Large intestine (tissue), 12 donors: ENCODE measurements at places on chromosomes 12 and 14. TPM values are rescaled to one million over a fixed set of nuclear protein-coding genes. Genes with fewer than 3 reads are reported as not detected.

DNA sequence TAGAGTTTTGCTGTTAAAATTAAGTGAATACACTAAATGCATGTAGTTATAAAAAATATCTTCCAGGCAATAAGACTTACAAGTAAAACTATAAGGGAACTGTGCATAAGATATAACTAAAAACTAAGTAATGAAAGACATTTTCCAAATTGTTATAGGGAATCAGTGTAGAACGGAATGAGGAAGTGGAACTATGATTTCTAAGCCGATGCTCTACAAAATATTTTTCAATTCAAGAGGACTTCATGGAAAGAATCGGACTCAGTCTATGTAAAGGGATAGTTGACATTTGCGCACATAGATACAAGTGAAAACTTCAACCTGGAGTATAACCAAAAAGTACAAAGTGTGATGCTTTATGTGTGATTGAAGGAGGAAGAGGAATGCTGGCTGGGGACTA lies 40.1 kb upstream of the KIF21A start:
- DNase-seq: no peak

GRCh38 chr12:49529414-49529813 lies 9.4 kb upstream of the KCNH3 start:
- DNase-seq: no peak

Gene SBNO1
- polyA plus RNA-seq: 18.8 TPM

Gene AQP6
- 0.49 TPM for polyA plus RNA-seq

- no peak for DNase-seq
Observed at GRCh38 chr12:74535536-74535935, 2.1 kb upstream of the ATXN7L3B start.

DNA sequence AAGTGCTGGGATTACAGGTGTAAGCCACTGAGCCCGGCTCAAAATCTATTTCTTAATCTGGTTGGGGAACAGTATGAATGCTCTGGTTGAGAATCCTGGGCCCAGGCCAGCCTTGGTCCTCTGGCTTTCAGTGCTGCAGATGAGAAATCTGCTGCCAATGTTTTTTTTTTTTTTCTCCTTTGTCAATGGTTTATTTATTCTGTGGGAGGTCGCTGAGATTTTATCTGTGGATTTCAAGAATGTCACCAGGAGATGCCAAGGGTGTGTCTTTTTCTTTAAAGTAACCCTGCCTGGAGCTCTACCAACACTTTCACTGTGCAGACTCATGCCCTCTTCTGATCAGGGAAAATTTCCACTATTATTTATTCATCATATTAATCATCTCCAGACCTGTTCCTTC lies 3.6 kb downstream of the SLC25A29 start:
- DNase-seq: no peak

DNA sequence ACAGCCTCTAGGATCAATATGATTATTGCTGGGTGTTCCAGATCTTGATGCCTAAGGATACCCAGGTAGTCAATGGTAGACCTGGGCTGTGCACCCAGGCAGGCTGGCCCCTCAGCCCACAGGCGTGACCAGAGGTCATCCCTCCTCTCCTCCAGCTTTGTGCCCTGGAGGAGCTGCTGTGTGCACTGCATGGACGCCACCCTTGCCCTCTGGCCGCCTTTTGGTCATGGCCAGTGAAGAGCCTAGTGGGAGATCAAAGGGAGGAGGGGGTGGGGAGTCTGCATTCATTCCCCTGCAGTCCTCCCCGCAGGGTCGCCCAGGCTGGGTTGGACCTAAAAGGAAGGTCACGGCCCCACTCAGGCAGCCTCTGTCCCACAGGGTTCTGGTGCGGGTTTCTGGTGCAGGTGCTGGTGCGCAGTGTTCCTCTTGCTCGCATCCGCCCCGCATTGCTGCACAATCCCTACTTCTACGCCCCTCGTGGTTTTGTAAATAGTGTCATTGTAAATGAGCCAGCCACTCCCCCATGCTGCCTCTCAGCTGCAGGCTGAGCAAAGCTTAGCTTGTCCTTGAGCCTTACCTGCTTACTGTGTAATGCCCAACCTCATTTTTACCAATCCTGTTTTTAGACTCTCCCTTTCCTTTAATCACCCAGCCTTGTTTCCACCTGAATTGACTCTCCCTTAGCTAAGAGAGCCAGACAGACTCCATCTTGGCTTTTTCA lies 55.3 kb downstream of the PSMA6 start:
- DNase-seq: peak; percentile 80

Gene STAT6
- 114 TPM for polyA plus RNA-seq

GRCh38 chr12:27672643-27673042 lies 23.6 kb upstream of the REP15 start:
- no peak for DNase-seq

Gene OS9
- 264 TPM for polyA plus RNA-seq

- DNase-seq: no peak
Observed at GRCh38 chr12:66062290-66062625, 68.3 kb downstream of the LLPH start.

DNA sequence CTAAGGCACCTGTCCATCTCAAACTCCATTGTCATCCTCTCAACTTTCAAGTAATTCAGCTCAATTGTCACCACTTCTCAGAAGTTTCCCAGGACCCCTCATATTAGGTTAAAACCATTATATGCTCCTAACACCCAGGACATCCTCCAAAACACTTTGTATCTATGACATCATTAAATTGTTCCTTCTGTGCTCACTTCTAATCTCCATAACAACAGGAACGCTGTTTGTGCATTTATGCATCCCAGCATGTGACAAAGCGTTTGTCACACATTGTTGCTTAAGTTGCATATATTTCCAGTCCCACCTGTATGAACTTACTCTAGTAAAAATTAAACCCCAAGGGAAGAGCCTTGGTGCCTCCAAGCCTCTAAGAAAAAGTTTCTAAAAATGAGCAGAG lies 133.9 kb downstream of the TBX5 start:
- no peak for DNase-seq

Gene LGALS3
- 873 TPM for polyA plus RNA-seq

GRCh38 chr12:103114296-103115055 lies 157.0 kb downstream of the ASCL1 start:
- DNase-seq: peak; percentile 81

DNA sequence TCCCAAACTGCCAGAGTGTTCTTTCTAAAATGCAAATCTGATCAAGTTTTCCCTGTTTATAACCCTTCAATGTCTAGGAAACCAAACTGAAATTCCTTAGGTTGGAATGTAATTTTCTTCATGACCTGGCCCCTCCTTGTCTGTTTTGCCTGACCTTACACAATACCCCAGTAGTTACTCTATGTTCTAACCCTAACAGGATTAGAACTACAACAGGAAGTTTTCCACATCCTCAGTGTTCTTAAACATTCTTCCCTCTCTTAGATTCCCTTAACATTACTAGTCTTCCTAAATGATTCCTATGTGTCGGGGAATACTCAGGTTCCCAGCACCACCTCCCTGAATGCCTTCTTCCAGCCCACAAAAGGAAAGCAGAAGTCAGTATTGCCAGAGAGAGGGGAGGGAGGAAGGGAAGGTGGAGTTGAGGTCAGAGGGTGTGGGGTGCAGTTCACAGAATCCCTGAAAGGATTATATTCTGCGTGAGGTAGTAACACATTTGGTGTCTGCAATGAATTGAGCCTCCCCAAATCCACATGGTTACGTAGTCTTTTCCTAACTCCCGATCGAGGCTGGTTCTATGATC lies 72.6 kb downstream of the BBS10 start:
- DNase-seq: no peak

DNA sequence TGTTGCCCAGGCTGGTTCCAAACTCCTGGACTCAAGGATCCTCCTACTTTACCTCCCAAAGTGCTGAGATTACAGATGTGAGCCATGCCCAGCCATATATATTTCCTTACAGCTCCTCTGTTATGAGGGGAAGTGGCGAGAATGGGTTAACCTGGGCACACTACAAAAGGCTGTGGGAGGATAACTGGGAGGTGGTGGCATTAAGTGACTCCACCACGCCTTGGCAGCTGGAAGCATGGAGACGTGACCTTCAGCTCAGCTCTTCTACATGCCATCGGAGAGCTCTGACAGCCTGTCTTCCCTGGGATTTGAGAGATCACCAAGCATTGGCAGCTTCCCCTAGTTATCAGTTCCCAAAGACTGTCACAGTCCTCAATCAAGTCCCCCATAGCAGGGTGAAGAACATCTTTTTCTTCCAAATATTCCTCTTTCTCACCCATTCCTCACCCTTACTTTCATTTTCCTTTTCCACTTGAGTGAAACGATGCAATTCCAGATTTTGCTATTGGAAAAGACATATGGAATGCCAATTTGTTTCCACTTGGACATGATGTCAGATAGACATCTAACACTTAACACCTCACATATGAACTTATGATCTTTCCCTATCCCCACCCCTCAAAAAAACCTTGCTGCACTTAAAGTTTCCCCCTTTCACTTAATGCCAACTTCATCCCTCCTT lies 48.5 kb downstream of the PHLDA1 start:
- DNase-seq: no peak

Gene ESPL1
- 31.2 TPM for polyA plus RNA-seq

Gene WNT1
- not detected for polyA plus RNA-seq

- no peak for DNase-seq
Observed at GRCh38 chr14:22748206-22748605, 18.3 kb upstream of the OXA1L start.

DNA sequence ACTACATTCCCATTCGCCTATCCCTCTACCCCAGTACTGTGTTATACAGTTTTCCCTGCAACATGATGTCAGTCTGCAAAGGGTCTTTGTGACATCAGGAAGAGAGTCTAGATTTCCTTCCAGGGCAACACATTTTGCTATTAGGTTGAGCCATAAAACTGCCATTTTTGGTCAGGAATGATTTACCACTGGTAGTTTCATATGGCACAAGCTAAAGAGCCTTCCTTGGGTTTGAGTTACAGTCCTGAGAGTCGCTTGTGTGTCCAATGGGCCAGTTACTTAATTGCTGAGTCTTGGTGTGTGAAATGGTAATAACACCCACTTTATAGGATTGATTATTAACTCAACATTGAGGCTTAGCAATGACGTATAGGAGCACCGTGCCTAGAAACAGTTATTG lies 22.6 kb upstream of the AMIGO2 start:
- no peak for DNase-seq

Gene PLEKHH1
- 110 TPM for polyA plus RNA-seq

GRCh38 chr12:1920436-1920835 lies 2.0 kb upstream of the CACNA2D4 start:
- no peak for DNase-seq

Gene BICDL1
- 14.9 TPM for polyA plus RNA-seq

DNA sequence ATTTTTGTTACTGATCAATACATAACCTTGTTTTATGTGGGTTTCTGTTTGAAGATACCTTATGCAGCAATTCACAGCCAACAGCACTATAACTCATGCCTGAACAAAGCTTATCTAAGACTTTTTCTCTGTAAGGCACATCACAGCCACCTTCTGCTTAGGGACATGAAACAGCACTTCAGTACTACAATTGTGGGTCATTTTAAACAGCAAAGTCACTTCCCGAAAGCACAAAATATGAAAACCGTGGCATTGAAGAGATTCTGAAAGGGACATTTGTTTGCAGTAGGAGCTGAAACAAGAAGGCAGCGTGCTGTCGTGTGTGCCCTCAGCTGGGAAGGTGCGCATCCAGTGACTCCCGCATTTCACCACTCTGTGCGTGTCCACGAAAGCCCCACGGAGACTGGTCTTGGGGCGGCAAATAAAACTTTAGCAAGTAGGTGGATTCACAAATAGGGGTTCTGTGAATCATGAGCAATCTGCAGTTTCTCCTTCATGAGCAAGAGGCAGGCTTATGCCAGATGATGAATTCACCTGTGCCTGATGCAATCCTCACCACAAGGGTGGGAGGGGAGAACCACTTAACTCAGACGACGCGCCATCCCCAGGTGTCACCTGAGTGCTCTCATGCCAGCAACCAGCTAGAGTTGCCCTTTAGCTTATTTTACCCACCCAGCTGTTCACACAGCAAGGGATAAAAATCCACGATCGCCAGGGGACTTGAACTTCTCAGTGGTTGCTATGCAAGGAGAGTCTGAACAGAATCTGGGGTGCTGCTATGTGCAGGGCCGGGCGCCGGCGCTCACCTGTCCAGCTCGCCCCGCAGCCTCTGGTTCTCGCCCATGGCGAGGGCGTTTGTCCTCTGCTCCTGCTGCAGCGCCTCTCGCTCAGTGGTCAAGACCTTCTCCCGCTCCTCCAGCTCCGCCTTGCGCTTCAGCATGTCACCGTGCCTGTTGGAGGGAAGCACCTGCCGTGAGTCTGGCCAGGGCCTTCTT lies 54.9 kb upstream of the GPR68 start:
- no peak for DNase-seq

DNA sequence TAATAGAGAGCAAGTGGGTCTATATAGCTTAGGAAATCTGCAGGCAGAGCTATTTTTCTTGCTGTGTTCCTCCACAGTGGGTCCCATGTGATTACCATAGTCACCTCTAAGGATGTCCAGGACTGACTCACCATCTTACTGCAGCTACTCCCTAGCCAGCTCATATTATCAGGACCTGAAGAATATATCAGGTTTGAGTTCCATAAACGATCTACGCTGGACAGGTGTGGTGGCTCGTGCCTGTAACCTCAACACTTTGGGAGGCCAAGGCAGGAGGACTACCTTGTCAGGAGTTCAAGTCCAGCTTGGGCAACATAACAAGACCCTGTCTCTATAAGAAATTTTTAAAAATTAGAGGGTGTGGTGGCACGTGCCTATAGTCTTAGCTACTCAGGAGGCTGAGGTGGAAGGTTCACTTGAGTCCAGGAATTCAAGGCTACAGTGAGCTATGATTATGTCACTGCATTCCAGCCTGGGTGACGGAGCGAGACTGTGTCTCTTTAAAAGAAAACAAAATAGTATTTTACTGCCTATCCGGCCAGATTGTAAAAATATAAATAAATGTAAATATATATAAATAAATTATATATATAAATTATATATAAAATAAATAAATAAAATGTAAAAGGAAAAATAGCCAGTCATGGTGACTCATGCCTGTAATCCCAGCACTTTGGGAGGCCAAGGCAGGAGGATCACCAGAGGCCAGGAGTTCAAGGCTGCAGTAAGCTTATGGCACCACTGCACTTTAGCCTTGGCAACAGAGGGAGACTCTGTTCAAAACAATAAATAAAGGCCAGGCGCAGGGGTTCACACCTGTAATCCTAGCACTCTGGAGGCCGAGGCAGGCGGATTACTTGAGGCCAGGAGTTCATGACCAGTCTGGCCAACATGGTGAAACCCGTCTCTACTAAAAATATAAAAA lies 6.9 kb upstream of the SPRYD4 start:
- DNase-seq: no peak

DNA sequence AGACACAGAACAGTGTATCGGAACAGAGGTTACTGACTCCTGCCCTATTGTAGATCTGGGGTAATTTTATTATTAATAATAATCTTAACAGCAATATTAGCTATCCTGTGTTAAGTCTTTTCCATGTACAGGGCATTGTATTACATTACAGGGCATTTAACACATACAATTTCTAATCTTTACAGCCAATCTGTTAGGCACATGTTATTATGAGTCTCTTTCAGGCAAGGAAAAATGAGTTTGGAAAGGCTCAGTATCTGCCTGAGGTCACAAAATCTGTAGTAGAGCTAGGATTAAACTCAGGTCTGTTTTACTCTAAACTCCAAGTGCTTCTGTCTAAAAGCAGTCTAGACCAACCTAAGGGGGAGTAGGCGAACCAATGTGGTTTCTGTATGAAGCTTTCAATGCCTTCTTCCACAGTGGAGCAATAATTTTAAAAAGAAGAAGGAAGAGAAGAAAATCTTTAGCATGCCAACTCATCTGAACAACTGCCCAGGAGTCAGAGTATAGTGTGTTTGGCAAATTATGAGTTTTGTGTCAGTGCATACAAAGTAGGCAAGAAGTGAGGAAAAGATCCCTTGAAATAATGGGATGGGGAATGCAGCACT lies 192.6 kb downstream of the CHST11 start:
- no peak for DNase-seq

GRCh38 chr14:75531256-75531655 lies 9.0 kb downstream of the BATF start:
- no peak for DNase-seq
